ENCODE measurements at places on chromosomes 7 and 10.

GRCh38 chr7:44962483-44963251 is 16.1 kb downstream of the MYO1G start:
- peak; percentile 32 for DNase-seq

GRCh38 chr7:92723205-92723604 is 113.2 kb downstream of the CDK6 start:
- DNase-seq, result no peak

DNA sequence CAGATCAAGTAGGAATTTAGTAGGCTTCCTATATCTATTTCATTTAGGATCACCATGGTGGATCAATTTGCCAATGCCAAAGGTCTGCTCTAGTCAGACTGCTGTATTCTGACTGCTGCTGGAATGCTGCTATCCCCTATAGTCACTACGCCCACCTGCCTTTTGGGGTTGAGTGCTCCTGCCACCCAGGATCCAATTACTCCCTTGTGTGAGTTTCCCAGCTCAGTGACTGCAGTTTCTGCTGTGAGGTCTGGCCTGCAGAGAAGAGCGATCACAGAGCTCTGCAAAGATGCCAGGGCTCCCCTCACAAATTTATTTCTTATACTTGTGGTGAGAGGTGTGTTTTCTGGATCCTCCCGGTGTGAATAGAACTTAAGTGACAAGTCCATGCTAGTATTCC is 88.1 kb upstream of the FOXI2 start:
- DNase-seq, result no peak

DNA sequence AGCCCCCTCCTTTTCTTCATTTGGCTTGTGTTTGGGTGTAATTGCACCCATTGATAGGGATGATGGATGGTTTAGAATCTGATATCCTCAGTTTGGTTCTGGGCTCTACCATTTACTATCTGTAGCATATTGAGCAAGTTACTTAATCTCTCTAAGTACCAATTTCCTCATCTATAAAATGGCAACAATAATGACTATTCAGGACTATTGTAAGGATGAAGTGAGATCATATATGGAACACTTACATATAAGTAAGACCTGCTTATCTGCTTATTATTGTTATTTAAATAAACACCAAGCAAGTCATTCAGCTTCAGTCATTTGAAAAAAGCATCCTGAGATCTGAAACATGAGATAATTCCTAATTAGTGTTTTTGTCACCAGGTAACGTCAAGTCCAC is 127.0 kb downstream of the SEC23IP start:
- no peak for DNase-seq

DNA sequence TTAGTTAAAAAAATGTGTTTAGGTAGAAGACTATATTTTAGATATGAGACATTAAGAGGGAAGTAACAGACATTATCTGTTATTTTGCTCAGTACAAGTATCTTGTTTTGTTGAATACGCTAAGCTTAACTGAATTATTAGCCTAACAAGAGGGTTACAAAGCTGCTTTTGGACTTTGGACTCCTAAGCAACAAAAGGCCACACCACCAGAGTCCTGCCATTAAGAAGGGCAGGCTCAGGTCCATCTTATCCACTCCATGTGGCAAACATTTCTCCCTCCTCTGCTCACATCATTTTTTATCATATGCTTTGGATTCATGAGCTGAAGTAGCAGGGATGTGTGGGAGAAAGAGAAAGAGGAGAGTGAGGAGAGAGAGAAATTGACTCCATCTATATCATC is 33.5 kb downstream of the OSBPL3 start:
- DNase-seq, result no peak
